ENCODE measurements at places on chromosomes 16 and 17.
A peak's percentile ranks its signal among the peaks of the same experiment; 100 is the strongest.

GRCh38 chr16:31400191-31400590, 7.1 kb downstream of the ITGAD start:
- DNase-seq: no peak

DNA sequence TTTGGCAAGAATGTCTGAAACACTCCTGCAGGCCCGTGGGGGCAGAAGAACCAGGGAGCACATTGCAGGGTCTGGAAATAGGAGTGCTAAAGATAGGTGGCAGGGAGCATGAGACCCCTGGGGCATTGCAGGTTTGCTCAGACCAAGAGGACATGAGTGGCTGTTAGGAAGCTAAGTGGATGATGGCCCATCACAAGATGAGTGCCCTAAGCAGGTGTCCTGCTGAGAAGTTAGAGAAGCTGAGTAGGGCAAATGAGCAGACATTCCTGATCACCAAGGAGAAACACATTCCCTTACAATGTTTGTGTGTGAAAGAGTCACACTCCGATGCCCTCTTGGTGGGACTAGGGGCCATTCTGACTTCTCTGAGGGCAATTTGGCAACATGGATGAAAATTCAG, 9.9 kb downstream of the MLYCD start:
- DNase-seq: no peak

DNA sequence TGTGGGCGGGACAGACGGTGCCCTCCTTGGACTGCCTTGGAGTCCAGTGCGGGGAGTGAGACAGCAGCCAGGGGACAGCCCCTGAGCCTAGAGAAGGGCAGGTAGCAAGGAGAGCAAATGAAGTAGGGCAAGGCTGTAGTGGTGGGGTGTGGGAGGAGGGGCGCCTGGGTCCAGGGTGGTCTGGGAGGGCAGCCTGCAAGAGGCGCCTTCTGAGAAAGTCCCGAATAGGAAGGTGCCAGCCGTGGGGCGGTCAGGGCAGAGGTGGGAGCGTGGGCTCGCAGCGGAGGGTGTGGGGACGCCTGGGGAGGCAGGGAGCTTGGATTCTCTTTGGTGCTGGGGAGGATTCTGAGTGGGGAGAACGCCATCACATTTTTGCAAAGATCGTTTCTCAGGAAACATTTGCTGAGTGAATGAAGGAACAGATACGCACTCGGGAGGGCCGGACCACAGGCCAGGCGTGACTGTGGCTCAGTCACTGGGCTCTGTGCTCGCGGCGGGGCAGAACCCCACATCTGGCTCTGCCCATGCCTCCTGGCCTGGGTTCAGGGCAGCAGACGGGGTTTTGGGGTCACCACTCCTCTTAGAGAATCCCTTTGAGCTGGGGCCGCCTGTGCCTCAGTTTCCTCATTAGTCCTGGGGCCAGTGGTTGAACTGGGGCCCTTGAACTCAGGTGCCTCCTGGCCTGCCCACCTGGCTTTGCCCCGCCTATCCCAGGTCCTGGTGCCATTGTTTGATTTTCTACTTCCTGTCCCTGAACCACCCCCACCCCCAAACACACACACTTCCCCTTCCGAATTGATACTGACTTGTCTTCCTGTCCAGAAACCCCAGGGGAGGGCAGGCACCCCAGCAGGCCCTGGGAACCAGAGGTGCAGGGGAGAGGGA, 4.2 kb downstream of the SNN start:
- no peak for DNase-seq

- DNase-seq: peak; percentile 59
Measured at GRCh38 chr17:60435244-60436167, 13.2 kb downstream of the CHCT1 start.

GRCh38 chr17:38667099-38667786, 7.5 kb downstream of the EPOP start:
- DNase-seq: peak; percentile 46

GRCh38 chr17:82457073-82457928, 1.2 kb upstream of the NARF start:
- no peak for DNase-seq

DNA sequence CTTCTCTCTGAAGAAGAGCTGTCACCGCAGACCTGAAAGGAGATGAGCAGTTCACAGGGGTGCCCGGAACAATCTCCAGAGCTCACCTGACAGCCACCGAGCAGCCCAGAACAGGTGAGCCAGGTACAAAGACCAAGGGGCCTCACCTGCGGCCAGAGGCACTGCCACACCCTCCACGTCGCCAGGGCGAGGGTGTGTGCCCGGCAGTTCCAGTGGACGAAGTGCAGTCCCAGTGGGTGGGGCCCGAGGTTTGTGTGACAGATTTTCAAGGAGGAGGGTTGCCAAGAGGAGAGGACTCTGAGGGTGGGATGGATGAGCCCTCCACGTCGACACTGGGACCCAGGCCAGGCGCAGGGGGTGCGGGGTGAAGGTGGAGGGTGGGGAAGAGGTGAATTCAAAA, 61.7 kb downstream of the SMPD3 start:
- no peak for DNase-seq

GRCh38 chr17:49946964-49947584, 21.9 kb upstream of the DLX4 start:
- DNase-seq: no peak
